CD14-positive monocyte (primary cell): ENCODE measurements at places on chromosomes 2 and 18.
A peak's percentile ranks its signal among the peaks of the same experiment; 100 is the strongest.

- H3K4me1 ChIP-seq, result peaks cover 44% of the 10 kb centered on the region
- H3K4me3 ChIP-seq, result no peak overlapping the region
- DNase-seq, result no peak
- H3K27ac ChIP-seq, result no peak overlapping the region
- no peaks in the 10 kb centered on the region for H3K27me3 ChIP-seq
These were observed 130.7 kb downstream of the SOCS6 start for GRCh38 chr18:70419526-70419925.

DNA sequence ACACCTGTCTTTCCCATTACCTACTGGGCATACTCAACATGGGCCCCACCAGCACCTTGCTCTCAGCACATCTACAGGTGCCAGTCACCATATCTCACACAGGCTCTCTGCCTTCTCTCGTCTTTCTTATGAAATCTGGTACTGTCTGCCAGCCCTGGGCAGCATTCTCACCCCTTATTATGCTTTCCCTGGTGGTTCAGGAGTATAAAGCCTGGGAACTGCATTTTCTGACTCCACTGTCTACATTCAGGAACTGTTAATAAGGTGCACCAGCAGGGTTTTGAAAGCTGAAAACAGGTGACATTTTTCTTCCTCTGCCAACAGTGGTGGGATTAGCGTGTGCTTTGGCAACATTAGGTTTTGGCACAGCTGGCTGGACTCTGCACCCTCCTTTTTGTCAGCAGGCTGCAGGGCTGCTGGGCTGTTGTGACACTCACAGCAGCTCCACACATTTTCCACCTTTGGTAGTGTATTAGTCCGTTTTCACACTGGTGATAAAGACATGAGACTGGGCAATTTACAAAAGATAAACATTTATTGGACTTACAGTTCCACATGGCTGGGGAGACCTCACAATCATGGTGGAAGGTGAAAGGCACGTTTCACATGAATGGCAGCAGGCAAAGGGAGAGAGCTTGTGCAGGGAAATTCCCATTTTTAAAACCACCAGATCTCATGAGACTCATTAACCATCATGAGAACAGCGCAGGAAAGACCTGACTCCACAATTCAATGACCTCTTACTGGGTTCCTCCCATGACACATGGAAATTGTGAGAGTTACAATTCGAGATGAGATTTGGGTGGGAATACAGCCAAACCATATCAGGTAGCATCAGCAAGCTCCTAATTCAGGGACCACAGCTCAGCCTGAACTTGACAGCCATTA is 343.1 kb upstream of the LYPD1 start:
- H3K4me1 ChIP-seq, result no peaks in the 10 kb centered on the region
- no peak overlapping the region for H3K27ac ChIP-seq
- DNase-seq, result no peak
- no peaks in the 10 kb centered on the region for H3K27me3 ChIP-seq

DNA sequence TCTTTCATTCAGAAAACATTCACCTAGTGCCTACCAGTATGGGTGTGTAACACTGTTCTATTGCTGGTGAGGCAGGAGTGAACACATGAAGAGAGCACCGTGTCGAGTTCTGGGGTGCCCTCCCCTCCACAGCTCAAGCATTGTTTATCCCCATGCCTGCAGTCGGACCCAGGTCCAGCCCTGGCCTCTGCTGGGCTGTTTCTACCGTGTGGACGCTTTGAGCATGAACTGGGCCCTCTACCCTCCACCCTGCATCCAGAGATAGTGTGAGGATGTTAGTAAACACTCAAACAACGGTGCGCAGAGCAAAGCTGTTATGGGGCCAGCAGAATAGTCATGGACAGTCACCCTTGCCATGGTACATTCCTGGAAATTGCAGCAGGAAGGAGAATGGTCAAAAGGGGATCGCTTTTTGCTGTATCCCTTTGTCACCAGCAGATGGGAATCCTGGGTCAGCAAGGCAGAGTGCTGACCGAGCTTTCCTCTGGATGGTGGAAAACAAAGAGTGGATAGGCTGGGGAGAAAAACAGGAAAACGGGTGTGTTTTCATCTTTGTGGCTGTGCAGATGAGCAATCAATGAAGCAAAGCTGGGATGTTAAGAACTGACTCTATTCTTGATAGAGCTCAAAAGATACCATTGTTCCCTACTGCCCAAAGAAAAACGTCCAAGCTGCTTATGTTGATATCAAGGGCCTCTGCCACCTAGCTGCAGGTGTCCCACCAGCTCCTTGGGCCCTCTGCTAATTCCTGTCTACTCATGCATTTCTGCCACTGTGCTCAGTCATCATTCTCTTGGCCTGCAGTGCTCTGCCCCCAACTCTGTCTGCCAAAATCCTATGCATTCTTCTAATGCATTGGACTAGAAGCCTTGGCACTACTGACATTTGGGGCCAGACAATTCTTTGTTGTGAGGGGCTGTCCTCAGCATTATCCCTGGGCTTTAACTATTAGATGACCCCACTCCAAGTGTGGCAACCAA is 38.7 kb downstream of the REEP1 start:
- no peaks in the 10 kb centered on the region for H3K27me3 ChIP-seq
- H3K36me3 ChIP-seq, result no peaks in the 10 kb centered on the region
- H3K27ac ChIP-seq, result no peak overlapping the region
- no peaks in the 10 kb centered on the region for H3K4me1 ChIP-seq
- no peak for DNase-seq

DNA sequence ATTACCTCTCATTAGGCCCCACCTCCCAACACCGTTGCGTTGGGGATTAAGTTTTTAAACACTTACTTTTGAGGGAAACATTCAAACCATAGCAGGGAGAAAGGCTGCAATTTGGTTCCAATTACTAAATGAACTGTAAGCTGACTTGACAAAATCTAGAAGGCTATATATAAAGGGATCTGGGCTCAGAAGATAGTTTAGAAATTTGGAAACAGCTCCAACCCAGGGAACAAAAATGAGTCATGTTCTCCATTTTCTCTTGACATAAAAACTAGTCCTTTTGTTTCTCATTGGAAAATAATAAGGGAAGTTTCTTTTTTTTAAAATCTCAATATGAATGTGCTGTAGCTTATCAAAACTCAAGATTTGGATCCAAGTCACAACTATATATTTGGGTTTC is 17.5 kb downstream of the MOGAT1 start:
- H3K27me3 ChIP-seq, result no peaks in the 10 kb centered on the region
- no peak overlapping the region for H3K27ac ChIP-seq
- DNase-seq, result no peak

- H3K36me3 ChIP-seq, result no peaks in the 10 kb centered on the region
- H3K27ac ChIP-seq, result no peak overlapping the region
- H3K27me3 ChIP-seq, result no peaks in the 10 kb centered on the region
- no peak overlapping the region for H3K4me3 ChIP-seq
These were observed 33.6 kb downstream of the MROH2A start for GRCh38 chr2:233811732-233812131.

- H3K27ac ChIP-seq, result no peak overlapping the region
- no peaks in the 10 kb centered on the region for H3K36me3 ChIP-seq
- no peak for DNase-seq
- H3K4me1 ChIP-seq, result peaks cover 4% of the 10 kb centered on the region
These were observed 33.3 kb downstream of the C2orf76 start for GRCh38 chr2:119333360-119333759.

- no peak for DNase-seq
- H3K36me3 ChIP-seq, result no peaks in the 10 kb centered on the region
- H3K27me3 ChIP-seq, result no peaks in the 10 kb centered on the region
- no peak overlapping the region for H3K4me3 ChIP-seq
These were observed 74.5 kb downstream of the MRPS9 start for GRCh38 chr2:105112345-105112744.

DNA sequence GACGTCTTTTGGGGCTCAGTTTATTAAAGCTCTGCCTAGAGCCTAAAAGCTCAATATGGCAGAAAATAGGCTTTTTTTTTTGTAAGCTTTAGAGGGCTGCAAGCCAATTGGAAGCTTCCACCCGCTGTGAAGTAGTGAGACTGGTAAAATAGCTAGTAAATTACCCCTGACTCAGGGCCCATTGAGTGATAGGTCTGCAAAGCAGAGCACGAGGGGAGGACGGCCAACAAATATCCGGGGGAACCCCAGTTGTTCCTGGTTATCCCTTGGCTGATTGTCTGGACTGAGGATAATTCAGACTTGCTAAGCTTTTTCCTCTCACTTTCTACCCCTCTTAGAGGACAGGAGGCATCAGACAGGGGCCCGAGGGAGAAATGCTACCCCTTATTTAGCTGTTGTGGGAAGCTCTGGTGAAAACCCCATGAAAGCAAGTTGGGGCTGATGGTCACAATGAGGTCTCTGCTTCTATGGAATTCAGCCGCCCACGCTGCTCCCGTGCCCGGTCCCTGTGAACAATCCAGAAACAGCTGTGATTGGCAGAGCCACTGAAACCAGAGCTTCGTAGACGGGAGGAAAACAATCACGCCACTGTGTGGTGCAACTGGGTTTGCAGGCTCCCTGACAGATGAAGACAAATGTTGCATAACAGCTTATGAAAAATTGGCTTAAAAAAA is 141.9 kb upstream of the LGALSL start:
- H3K27me3 ChIP-seq, result no peaks in the 10 kb centered on the region
- H3K36me3 ChIP-seq, result no peaks in the 10 kb centered on the region
- no peak overlapping the region for H3K4me3 ChIP-seq

GRCh38 chr2:240362216-240362755 is 73.2 kb upstream of the GPC1 start:
- H3K27me3 ChIP-seq, result no peaks in the 10 kb centered on the region
- no peak overlapping the region for H3K4me3 ChIP-seq
- DNase-seq, result no peak

GRCh38 chr2:196144513-196145126 is 26.8 kb downstream of the STK17B start:
- no peaks in the 10 kb centered on the region for H3K27me3 ChIP-seq
- H3K4me3 ChIP-seq, result no peak overlapping the region
- peak overlapping the region; percentile 30 for H3K27ac ChIP-seq
- no peak for DNase-seq
- H3K36me3 ChIP-seq, result peaks cover 94% of the 10 kb centered on the region

- H3K4me3 ChIP-seq, result no peak overlapping the region
- no peak for DNase-seq
- no peaks in the 10 kb centered on the region for H3K27me3 ChIP-seq
- H3K27ac ChIP-seq, result no peak overlapping the region
- H3K36me3 ChIP-seq, result no peaks in the 10 kb centered on the region
These were observed 645.7 kb downstream of the SLC4A3 start for GRCh38 chr2:220273082-220273481.
